ENCODE measurements at places on chromosomes 6 and 20.

GRCh38 chr6:126027601-126028000 lies 41.3 kb downstream of the TRMT11 start:
- peaks cover 17% of the 10 kb centered on the region for H3K36me3 ChIP-seq
- H3K4me3 ChIP-seq = no peak overlapping the region
- H3K4me1 ChIP-seq = peaks cover 10% of the 10 kb centered on the region

- H3K4me1 ChIP-seq = peaks cover 11% of the 10 kb centered on the region
- peak overlapping the region; percentile 83 for H3K4me3 ChIP-seq
- no peak for DNase-seq
- no peak overlapping the region for H3K27ac ChIP-seq
Measured at GRCh38 chr6:105136431-105137350, 43.1 kb downstream of the POPDC3 start.

GRCh38 chr20:41672282-41672681 lies 54.1 kb upstream of the CHD6 start:
- H3K4me1 ChIP-seq = no peaks in the 10 kb centered on the region
- H3K27ac ChIP-seq = no peak overlapping the region
- peaks cover 64% of the 10 kb centered on the region for H3K27me3 ChIP-seq
- H3K36me3 ChIP-seq = peaks cover 3% of the 10 kb centered on the region
- DNase-seq = no peak

DNA sequence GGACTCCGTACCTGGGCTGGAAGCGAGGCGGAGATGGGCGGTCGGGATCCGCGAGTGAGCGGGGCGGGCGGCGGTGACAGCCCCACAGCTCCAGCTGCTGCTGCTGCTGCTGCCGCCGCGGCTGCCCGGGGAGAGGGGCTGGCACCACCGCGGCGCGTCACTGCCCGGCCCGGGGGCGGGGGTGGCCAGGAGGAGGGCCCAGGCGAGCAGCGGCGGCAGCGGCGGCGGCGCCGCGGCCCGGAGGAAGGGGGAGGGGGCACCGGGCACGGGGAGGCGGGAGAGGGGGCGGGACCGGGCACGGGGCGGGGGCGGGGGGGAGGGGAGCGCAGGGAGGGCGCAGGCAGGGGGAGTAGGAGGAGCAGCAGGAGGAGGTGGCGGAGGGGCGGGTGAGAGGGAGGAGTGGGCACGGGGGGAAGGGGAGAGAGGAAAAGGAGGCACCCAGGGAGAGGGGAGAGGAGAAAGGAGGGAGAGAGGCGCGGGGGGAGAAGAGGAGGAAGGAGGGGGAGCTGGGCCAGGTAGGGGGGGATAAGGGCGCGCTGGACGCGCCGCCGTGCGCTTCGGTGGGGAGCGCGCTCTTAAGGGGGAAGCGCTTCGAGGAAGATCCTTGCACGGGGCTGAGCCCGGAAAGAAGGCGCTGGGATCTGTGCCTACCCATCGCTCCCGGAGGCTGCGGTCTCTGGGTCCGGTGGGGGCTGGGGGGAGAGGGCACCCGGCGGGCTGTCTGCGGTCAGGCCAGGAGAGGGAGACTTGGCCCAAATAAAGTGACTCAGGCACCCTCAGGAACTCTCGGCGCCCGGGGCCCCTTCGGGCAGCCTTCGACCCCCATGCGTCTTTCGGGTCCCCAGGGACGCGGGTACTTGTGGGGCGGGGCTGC lies 101.5 kb downstream of the NOL4L start:
- peak overlapping the region; percentile 57 for H3K27ac ChIP-seq
- H3K27me3 ChIP-seq = no peaks in the 10 kb centered on the region
- no peaks in the 10 kb centered on the region for H3K36me3 ChIP-seq
- peak; percentile 72 for DNase-seq
- H3K4me3 ChIP-seq = peak overlapping the region; percentile 92

DNA sequence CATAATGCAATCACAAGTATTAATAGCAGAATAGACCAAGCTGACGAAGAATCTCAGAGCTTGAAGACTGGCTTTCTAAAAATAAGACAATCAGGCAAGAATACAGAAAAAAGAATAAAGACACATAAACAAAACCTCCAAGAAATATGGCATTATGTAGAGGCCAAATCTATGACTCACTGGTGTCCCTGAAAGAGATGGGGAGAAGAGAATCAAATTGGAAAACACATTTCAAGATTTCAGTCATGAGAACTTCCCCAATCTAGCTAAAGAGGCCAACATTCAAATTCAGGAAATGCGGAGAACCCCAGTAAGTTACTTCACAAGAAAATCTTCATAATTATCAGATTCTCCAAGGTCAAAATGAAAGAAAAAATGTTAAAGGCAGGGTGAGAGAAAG lies 69.0 kb upstream of the PDE7B start:
- DNase-seq = no peak
- H3K4me1 ChIP-seq = no peaks in the 10 kb centered on the region
- H3K27ac ChIP-seq = no peak overlapping the region
- no peaks in the 10 kb centered on the region for H3K36me3 ChIP-seq
- H3K4me3 ChIP-seq = no peak overlapping the region
- H3K27me3 ChIP-seq = peaks cover 25% of the 10 kb centered on the region

DNA sequence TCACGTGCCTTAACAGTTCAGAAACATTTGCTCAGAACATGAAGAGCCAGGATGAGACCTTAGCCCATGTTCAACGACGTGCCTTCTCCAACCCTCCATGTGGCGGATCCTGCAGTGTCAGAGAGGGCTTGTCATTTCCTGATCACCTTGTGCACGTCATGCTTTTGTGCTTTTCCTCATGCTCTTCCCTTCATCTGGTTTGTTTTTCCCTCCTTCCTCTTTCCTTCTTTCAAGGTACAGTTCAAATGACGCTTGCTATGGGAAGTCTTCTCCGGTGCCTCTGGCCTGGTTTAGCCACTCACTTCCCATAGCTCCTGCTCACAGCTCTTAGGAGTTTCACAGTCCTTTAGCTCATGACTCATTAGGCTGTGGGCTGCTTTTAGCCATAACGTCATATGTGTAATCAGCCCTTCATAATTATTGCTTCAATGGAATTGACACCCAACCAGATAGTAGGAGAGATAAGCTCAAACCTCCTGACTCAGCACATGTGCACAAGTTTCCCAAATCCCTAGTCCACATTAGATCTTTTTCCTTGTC lies 102.7 kb upstream of the CNKSR3 start:
- no peaks in the 10 kb centered on the region for H3K4me1 ChIP-seq
- peaks cover 12% of the 10 kb centered on the region for H3K27me3 ChIP-seq
- H3K4me3 ChIP-seq = no peak overlapping the region
- H3K27ac ChIP-seq = no peak overlapping the region
